ENCODE measurements at places on chromosomes 16 and 17. TPM values are rescaled to one million over a fixed set of nuclear protein-coding genes. Genes with fewer than 3 reads are reported as not detected.

The GOT2 gene
- total RNA-seq = 92.8 TPM

The LRRC75A gene
- total RNA-seq = 0.34 TPM

The CHRNE gene
- 0.74 TPM for total RNA-seq

The KCNG4 gene
- total RNA-seq = not detected

The PRR35 gene
- not detected for total RNA-seq

The PPM1E gene
- total RNA-seq = 0.45 TPM

The CES3 gene
- 0.17 TPM for total RNA-seq

The TMEM114 gene
- not detected for total RNA-seq

The HOXB1 gene
- not detected for total RNA-seq

The KRT40 gene
- not detected for total RNA-seq

The ABCC3 gene
- 5.6 TPM for total RNA-seq

The ZNF423 gene
- 0.34 TPM for total RNA-seq

The B4GALNT2 gene
- not detected for total RNA-seq

The KRT39 gene
- total RNA-seq = not detected

The OVCA2 gene
- 57.5 TPM for total RNA-seq

The KRTAP2-1 gene
- not detected for total RNA-seq

The MAPK7 gene
- 20.3 TPM for total RNA-seq

The PPY gene
- not detected for total RNA-seq

The PRSS22 gene
- total RNA-seq = not detected

The GGT6 gene
- total RNA-seq = not detected

The NUPR1 gene
- 20.3 TPM for total RNA-seq

The RAB37 gene
- 0.67 TPM for total RNA-seq

Data from bronchus fibroblast of lung (primary cell).